Psoas muscle (tissue), 8 donors: ENCODE measurements at places on chromosomes 6 and 20.

GRCh38 chr6:82862543-82862942, 203.1 kb downstream of the UBE3D start:
- DNase-seq, result no peak

- no peak for DNase-seq
These were observed 79.8 kb upstream of the TRDN start for GRCh38 chr6:123716506-123716905.

- no peak for DNase-seq
These were observed 201.2 kb upstream of the SMLR1 start for GRCh38 chr6:130625825-130626527.

DNA sequence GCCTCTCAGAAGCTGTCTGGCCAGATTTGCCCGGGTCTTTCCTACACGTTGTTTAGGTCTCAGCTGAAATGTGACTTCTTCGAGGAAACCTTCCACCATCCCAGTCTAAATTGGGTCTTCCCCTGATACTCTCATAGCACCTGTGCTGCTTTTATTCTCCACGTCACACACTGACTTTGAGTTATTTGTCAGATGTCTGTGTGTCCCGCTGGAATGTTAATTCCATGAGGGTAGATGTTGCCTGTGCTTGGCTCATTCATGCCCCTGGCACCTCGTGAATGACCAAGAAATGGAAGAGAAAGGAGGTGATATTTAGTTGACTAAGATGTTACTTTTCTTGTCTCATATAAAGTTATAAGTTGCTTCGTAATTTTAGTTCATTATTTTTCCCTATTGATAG, 197.8 kb downstream of the TMEM242 start:
- DNase-seq, result no peak

GRCh38 chr6:133972388-133972787, 19.4 kb downstream of the TBPL1 start:
- DNase-seq, result no peak

- DNase-seq, result no peak
These were observed 126.2 kb upstream of the EYA4 start for GRCh38 chr6:133114973-133115372.

GRCh38 chr6:23537828-23538227, 588.2 kb upstream of the NRSN1 start:
- DNase-seq, result no peak

- no peak for DNase-seq
These were observed 7.3 kb downstream of the RGS17 start for GRCh38 chr6:153123801-153124200.

DNA sequence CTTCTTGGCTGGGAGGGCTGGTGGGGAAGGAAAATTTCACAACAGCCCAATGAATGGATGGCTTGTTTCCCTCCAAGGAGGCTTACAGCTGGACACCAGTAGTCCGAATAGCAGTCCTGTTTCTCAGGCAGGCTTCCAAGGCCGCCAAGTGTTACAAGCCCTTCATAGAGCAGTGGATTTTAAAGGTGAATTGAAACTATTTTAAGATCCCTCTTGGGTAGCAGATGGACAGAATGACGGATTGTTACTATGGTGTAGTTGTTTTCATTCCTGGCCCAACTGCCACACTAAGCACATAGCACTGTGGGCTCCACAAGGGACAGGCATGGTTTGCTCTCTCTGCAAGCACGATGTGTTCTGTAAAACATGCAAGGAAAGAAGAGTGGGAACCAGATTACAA, 203.3 kb upstream of the TAB2 start:
- DNase-seq, result peak; percentile 60

- no peak for DNase-seq
These were observed 189.2 kb upstream of the AGPAT4 start for GRCh38 chr6:161463071-161463470.

DNA sequence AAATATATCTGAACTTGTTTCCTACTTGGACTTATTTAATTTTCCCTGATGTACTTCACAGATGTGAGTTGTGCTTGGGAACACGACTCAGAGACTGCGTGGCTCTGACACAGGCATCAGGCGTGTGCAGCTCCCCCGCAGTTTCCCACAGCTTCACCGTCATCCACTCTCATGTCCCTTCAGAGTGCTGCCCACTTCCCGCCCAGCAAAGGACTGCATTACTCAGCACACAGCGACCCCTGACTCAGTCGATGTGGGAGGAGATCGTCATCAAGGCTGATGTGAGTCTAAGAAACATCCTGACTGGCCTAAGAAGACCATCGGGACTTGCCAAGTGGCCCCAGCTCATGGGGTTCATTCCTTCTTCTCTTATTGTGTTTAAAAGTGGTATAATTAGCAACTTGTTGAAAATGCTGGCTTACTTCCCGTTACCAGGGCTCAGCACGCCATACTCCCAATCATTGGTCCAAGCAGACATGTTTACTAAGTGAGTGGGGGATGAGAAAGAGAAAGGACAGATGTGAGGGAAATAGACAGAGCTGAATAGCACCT, 539.4 kb upstream of the JARID2 start:
- DNase-seq, result peak; percentile 71

- no peak for DNase-seq
These were observed 232.2 kb downstream of the LY86 start for GRCh38 chr6:6820641-6821238.

GRCh38 chr20:20440886-20441658, 73.2 kb downstream of the INSM1 start:
- no peak for DNase-seq

GRCh38 chr20:37945091-37945547, 42.2 kb downstream of the VSTM2L start:
- no peak for DNase-seq

DNA sequence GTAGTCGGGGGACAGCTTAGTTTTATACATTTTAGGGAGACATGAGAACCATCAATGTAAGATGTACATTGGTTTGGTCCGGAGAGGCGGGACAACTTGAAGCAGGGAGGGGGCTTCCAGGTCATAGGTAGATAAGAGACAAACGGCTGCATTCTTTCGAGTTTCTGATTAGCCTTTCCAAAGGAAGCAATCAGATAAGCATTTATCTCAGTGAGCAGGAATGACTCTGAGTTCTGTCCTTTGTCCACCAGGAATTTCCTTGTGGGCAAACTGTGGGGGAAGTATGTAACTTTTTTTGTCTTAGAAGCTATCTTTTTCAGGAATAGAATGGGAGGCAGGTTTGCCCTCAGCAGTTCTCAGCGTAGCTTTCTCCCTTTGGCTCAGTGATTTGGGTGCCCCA, 1.4 kb downstream of the YTHDF1 start:
- DNase-seq, result no peak

DNA sequence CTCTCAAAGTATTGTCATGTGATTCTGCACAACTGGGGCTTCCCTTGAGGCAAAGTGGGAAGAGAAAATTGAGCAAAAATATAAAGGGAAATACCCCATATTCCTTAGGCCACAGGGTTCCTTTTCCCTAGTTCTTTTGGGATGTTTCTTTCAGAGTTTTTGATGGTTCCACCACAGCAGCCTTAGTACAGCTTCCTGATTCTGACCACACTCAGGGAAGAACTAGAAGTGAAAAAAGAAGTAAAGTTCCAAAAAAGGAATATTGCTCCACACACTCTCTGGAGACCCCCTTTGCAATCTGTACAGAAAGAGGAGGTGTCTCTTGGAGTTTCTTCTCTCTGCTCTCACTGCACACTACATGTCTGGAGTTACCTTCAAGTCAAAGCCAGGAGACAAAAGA, 27.9 kb upstream of the HLA-DQA2 start:
- no peak for DNase-seq

DNA sequence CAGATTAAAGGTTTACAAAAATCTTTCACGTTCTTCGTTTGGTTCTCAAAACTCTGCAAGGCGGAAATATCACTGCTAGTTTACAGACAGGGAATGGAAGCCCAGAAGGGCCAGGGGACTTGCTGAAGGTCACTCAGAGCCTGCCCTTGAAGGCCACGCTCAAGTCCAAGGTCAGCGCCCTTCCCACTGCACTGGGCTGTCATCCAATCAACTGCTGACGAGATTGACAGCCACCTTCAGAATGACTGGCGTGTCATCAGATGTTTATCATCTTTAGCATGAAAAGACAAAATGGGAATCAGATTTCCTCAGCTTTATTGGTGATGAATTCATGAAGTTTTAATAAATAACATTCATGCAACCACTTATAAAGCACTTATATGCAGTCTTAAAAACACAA, 16.5 kb downstream of the RNASET2 start:
- no peak for DNase-seq

DNA sequence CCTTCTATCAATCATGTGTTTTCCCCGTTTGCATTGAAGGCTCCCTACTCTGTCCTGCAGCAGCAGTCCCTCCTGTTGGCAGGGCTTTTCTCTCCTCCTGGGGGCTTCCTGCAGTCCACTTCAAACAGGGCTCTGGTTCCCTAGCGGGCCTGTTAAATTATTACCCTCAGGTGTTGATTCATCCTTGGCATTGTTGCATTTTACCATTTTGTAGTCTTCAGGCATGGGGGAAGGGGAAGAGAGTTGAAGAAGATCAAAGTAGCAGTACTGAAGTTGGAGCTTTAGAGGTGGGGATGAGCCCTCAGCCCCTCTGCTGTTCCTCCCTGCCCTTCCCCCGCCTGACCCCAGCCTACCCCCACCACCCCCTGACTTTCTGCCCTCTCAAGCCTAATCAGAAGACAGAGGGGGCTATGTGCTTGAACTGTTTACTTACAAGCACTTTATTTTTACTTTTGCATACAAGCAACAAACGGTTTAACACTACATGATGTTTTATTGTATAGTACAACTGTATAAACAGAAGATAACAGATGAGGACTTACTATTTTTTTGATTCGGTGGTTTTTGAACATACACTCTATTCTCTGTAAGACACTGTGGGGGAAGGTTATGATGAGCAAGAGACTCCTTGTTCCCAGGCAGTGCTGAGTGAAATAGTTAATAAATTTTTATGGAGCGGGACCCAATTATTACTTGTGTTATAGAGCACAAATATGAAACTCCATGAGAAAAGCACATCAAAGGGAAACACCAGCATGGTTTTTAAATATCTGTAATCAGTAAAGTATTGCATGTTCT, 169.7 kb downstream of the EYA4 start:
- DNase-seq, result no peak

DNA sequence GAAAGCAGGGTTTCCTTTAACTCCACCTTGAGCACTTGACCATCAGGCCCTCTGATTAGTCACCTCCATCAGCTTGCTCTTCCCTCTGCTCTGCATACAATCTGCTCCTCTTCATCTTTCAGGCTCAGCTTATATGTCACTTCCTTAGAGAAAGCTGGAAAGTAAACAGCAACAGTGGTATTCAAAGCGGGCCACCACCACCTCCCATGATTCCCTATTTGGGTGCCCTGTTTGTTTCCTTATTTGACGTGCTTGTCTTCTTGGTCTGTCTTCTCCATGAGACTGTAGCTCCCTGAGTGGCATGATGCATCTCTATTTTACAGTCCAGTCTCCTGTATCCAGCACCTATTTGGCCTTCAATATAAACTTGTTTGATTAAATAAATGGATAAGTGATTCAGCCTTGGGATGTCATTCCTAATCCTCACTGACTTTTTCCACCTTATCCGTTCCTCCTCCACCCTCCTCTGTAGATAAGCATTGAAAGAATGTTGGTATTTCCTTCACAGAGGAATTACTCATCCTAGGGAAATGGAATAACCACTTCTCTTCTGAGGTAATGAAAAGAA, 102.8 kb upstream of the SGK1 start:
- DNase-seq, result no peak

DNA sequence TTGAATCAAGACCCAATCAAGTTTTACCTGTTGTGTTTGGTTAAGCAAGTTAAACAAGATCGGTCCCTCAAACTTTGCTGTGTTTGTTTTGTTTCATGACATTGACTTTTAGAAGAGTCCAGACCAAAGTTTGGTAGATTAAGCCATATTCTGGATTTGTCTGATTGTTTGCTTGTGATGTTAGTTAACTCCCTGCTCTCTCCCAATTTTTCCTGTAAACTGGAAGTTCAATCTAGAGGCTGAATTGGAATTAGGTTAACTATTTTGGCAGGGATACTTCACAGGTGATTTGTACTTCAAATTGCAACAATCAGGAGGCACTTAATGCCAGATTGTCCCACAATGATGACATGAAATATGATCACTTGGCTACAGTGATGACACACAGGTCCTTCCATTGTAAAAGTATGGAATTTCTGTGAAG, 13.6 kb upstream of the SH3BGRL2 start:
- no peak for DNase-seq

GRCh38 chr6:143164565-143165105, 103.9 kb downstream of the AIG1 start:
- DNase-seq, result no peak

- DNase-seq, result no peak
These were observed 177.4 kb upstream of the RREB1 start for GRCh38 chr6:6930223-6930880.

GRCh38 chr20:55678126-55678525, 327.2 kb downstream of the CBLN4 start:
- no peak for DNase-seq

- no peak for DNase-seq
These were observed 2.2 kb downstream of the IBTK start for GRCh38 chr6:82245376-82245775.

- no peak for DNase-seq
These were observed 189.1 kb upstream of the TCF21 start for GRCh38 chr6:133699741-133700385.

GRCh38 chr6:161373905-161374451, 100.1 kb upstream of the AGPAT4 start:
- peak; percentile 71 for DNase-seq

DNA sequence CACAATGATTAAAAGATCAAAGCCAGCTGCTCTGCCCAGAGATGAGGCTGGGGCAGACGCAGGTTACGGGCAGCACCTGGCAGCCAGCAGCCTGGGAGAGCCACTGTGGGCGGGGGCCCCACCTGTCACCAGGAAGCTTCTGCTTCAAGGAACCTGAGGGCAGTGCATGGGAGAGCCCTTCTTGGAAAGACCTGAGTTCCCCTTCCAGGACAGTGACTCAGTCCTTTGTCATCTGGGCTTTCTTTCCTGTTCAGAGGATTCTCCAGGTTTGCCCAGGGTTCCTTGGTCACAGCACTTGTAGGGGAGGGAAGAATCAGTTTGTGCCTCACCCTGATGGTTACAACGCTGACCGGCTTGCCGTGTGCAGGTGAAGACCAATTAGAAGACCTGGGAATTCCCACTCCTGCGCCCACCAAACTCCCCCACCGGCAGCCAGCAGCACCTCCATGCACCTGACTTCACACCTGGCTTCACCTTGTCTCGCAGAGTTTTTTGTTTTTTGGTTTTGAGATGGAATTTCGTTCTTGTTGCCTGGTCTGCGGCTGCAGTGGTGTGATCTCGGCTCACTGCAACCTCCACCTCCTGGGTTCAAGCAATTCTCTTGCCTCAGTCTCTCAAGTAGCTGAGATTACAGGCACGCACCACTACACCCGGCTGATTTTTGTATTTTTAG, 2.0 kb downstream of the ZBP1 start:
- DNase-seq, result peak; percentile 39

DNA sequence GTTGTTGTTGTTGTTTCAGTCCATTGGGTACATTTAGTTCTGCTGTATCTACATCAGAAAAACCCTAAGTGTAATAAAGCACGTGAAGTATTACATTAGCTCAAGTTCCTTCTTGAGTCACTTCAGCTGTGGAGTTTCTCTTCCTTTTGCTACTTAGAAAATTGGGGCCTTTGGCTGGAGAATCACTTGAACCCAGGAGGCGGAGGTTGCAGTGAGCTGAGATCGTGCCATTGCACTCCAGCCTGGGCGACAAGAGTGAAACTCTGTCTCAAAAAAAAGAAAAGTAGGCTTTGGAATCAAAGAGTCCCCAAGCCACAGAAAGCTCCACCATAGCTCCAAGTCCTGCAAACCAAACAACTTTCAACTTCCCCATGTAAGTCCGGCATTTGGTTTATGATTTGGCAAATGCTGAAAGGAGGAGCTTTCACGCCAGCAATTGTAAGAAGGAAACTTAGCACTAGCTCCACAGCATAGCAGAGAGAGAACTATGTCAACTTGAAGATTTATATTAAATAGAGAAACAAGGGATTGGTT, 56.5 kb upstream of the RNF144B start:
- no peak for DNase-seq

- no peak for DNase-seq
These were observed 253.7 kb upstream of the HSF2 start for GRCh38 chr6:122145741-122146240.
